ENCODE measurements at places on chromosomes 2 and 18. TPM values are rescaled to one million over a fixed set of nuclear protein-coding genes. Genes with fewer than 3 reads are reported as not detected.

GRCh38 chr2:83191316-83191715, 1267.8 kb downstream of the SUCLG1 start:
- no peaks in the 10 kb centered on the region for H3K27me3 ChIP-seq
- H3K4me1 ChIP-seq: no peaks in the 10 kb centered on the region
- H3K36me3 ChIP-seq: no peaks in the 10 kb centered on the region
- H3K4me3 ChIP-seq: no peak overlapping the region

DNA sequence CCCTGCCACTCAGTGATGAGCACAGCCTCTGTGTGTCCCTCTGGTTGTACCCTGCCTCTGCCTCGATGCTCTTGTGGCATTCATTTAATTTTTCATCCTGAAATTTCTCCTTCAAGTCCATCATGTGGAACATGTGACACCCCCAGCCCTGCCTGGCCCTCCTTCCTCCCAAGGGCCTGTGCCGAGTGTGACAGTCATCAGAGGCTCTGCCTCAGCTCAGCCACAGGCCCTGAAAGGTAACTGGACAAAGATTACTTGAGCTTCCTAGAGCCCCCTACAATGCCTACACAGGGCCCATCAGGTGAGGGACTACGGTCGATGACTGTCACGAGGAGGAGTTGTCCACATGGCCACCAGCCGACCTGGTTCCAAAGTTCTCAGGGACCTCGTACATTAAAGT, 75.1 kb downstream of the C1QL2 start:
- H3K27ac ChIP-seq: no peak overlapping the region
- H3K4me3 ChIP-seq: no peak overlapping the region
- no peak for DNase-seq
- H3K27me3 ChIP-seq: peaks cover 4% of the 10 kb centered on the region

- no peaks in the 10 kb centered on the region for H3K36me3 ChIP-seq
- peaks cover 44% of the 10 kb centered on the region for H3K27me3 ChIP-seq
- no peak for DNase-seq
- no peak overlapping the region for H3K4me3 ChIP-seq
- no peak overlapping the region for H3K27ac ChIP-seq
Observed at GRCh38 chr2:239425631-239426030, 24.8 kb upstream of the HDAC4 start.

- no peak for DNase-seq
- H3K27ac ChIP-seq: no peak overlapping the region
- no peaks in the 10 kb centered on the region for H3K36me3 ChIP-seq
Observed at GRCh38 chr2:85926931-85927661, 38.3 kb upstream of the ST3GAL5 start.

GRCh38 chr18:55841314-55841713, 253.3 kb upstream of the TCF4 start:
- H3K4me1 ChIP-seq: no peaks in the 10 kb centered on the region
- H3K4me3 ChIP-seq: no peak overlapping the region
- no peak for DNase-seq
- no peaks in the 10 kb centered on the region for H3K27me3 ChIP-seq
- no peaks in the 10 kb centered on the region for H3K36me3 ChIP-seq

Gene VIT
- 8.5 TPM for total RNA-seq

DNA sequence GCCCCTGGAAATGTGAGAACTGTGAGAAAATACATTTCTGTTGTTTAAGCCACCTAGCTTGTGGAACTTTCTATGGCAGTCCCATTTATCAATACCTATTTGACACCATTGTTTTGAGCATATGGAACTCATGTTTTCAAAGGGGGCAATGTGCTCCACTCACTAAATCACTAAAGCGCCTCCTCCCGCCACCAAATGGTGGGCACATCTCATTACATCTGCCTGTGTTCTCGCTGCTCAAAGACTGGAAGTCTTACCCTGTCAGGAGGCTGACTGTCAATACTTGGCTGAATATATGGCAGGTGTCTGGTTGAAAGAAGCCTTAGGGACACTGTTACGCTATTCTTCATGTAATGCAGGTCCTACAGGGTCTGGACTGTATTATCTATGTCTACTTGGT, 767.7 kb downstream of the TSN start:
- no peak overlapping the region for H3K4me3 ChIP-seq
- no peak overlapping the region for H3K27ac ChIP-seq
- H3K27me3 ChIP-seq: no peaks in the 10 kb centered on the region

GRCh38 chr2:57957238-57957637, 89.4 kb upstream of the VRK2 start:
- no peaks in the 10 kb centered on the region for H3K36me3 ChIP-seq
- DNase-seq: no peak
- no peak overlapping the region for H3K4me3 ChIP-seq

Gene IL18R1
- total RNA-seq: 1.8 TPM

- H3K4me3 ChIP-seq: no peak overlapping the region
- no peaks in the 10 kb centered on the region for H3K27me3 ChIP-seq
- H3K4me1 ChIP-seq: no peaks in the 10 kb centered on the region
- DNase-seq: no peak
- H3K27ac ChIP-seq: no peak overlapping the region
- no peaks in the 10 kb centered on the region for H3K36me3 ChIP-seq
Observed at GRCh38 chr2:173272849-173273248, 81.8 kb upstream of the CDCA7 start.

Gene C2orf80
- total RNA-seq: not detected

DNA sequence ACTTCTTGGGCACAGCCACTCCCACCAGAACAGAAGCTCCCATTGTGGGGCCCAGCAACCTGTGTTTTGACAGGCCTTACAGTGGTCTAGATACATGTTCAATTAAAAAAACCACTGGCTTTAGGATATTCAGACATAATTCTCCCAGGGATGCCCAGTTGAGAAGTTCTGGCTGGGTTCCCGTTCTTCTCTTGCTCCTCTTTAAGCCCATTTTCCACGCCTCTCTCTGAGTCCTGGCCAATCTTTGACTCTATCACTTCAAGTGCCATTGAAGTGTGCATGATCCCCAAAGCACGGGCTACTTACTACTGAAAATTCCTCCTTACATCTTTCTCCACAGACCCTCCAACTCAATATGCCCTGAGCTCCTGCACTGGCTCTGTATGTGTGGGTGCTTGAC, 17.5 kb upstream of the SULT1C3 start:
- no peak overlapping the region for H3K27ac ChIP-seq
- no peak for DNase-seq
- no peaks in the 10 kb centered on the region for H3K27me3 ChIP-seq

GRCh38 chr2:150476809-150477302, 10.6 kb downstream of the RND3 start:
- H3K27me3 ChIP-seq: no peaks in the 10 kb centered on the region
- peaks cover 100% of the 10 kb centered on the region for H3K4me1 ChIP-seq
- peaks cover 6% of the 10 kb centered on the region for H3K36me3 ChIP-seq

DNA sequence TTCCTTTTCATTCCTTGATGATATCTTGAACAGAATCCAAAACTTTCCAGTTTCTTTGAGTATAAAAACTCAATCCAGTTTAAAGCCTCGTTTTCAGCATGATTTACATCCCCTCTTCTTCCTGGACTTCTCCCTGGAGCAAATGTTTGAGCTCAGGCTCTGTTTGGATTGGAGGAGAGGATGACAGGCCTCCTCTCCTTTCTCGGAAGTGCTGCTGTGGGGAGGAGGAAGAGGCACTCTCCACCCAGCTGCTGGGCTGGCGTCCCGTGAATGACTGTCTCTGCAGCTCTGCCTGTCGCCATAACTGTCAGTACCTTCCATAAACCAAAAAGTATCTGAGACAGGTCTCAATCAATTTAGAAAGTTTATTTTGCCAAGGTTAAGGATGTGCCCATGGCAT, 238.2 kb upstream of the AGAP1 start:
- no peaks in the 10 kb centered on the region for H3K36me3 ChIP-seq
- DNase-seq: no peak
- H3K27me3 ChIP-seq: peaks cover 5% of the 10 kb centered on the region
- no peak overlapping the region for H3K4me3 ChIP-seq
- H3K4me1 ChIP-seq: no peaks in the 10 kb centered on the region
